ENCODE measurements at places on chromosomes 5 and 9. TPM values are rescaled to one million over a fixed set of nuclear protein-coding genes. Genes with fewer than 3 reads are reported as not detected.

Gene CDC20B
- not detected for total RNA-seq

Gene SLC28A3
- 1.2 TPM for total RNA-seq

Gene LHX3
- not detected for total RNA-seq

- no peak for DNase-seq
- no peaks in the 10 kb centered on the region for H3K4me1 ChIP-seq
- H3K27ac ChIP-seq, result no peak within 1 kb of the TSS
- peaks cover 9% of the 10 kb centered on the region for H3K27me3 ChIP-seq
Measured at GRCh38 chr5:170503990-170504596, at the start of gene KCNIP1. Gene KCNIP1, plus strand, starts transcription at chr5:170504020.

GRCh38 chr5:134355681-134356080, 11.3 kb downstream of the CDKL3 start:
- H3K36me3 ChIP-seq, result no peaks in the 10 kb centered on the region
- DNase-seq, result no peak
- no peak overlapping the region for H3K4me3 ChIP-seq
- H3K4me1 ChIP-seq, result no peaks in the 10 kb centered on the region
- H3K27ac ChIP-seq, result no peak overlapping the region

GRCh38 chr9:91817106-91817492, 132.9 kb downstream of the ROR2 start:
- H3K27me3 ChIP-seq, result no peaks in the 10 kb centered on the region
- no peaks in the 10 kb centered on the region for H3K4me1 ChIP-seq
- H3K4me3 ChIP-seq, result no peak overlapping the region

DNA sequence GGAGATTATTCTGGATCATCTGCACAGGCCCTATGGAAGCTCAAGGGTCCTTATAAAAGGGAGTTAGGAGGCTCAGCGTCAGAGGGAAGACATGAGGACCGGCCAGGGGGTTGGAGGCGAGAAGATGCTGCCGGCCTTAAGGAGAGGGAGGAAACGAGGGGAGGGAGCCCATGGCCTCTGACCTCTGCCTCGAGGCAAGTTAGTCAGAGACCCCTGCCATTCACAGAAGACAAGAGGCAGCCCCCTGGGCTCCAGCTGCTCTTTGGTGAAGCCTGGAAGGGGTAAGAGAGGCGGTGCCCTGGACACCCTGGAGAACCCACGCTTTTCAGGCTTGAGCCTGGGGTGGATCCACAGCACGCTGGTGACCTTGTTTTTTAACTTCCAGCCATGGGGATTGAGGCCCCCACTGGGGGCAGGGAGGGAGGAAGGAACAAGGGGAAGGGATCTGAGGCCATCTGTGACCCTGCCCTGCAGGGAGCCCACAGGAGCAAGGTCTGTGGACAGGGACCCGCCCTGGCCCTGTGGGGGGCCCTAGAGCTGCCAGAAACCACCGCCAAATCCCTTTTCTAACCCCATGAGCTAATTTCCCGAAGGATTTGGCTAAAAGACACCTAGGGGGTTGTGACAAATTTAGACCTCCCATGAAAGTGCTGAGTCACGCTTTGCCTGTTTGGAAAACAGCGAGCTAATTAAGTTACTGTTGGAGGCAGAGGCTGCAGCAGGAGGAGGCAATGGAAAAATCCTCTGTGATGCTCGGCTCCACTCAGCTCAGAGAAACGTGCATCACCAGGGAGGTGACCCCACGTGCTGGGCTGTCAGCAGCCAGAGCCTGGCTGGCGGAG, 49.7 kb downstream of the OLFM1 start:
- no peak overlapping the region for H3K27ac ChIP-seq
- no peak for DNase-seq
- H3K27me3 ChIP-seq, result no peaks in the 10 kb centered on the region
- H3K4me1 ChIP-seq, result no peaks in the 10 kb centered on the region
- H3K4me3 ChIP-seq, result no peak overlapping the region
- no peaks in the 10 kb centered on the region for H3K36me3 ChIP-seq

- H3K27me3 ChIP-seq, result no peaks in the 10 kb centered on the region
- no peak overlapping the region for H3K4me3 ChIP-seq
- peaks cover 49% of the 10 kb centered on the region for H3K36me3 ChIP-seq
- H3K4me1 ChIP-seq, result peaks cover 75% of the 10 kb centered on the region
- no peak overlapping the region for H3K27ac ChIP-seq
- DNase-seq, result no peak
Measured at GRCh38 chr9:127950513-127951289, 13.0 kb upstream of the DPM2 start.

DNA sequence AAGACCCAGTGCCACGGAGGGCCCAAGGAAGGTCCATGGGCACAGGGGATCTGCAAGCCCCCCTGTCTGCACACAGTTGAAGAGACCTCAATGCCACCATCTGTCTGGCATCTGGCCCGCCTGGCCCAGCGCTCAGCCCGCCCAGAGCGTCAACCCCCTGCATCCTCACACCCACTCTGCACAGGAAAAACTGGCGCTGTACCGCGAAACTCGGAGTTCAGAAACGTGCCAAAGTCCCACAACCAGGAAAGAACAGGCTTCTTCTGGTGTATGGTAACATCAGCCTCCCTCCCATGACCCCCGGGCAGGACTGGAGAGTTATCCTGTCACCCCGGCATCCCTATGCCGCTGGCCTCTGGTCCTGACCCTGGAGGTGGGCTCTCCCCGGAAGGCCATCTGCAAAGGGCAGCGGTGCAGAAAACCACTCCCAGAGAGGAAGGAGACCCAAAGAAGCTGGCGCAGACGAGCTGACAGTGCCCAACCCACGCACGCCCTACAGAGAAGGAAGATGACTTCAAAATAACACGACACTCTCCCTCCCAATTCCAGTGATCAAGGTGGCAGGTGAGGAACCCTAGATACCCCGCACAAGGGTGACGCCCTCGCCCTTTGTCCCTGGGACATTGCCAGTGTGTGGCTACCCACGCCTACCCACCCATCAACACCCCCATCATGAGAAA, 18.9 kb downstream of the VAV2 start:
- no peak overlapping the region for H3K27ac ChIP-seq
- no peak overlapping the region for H3K4me3 ChIP-seq
- no peak for DNase-seq
- no peaks in the 10 kb centered on the region for H3K4me1 ChIP-seq

DNA sequence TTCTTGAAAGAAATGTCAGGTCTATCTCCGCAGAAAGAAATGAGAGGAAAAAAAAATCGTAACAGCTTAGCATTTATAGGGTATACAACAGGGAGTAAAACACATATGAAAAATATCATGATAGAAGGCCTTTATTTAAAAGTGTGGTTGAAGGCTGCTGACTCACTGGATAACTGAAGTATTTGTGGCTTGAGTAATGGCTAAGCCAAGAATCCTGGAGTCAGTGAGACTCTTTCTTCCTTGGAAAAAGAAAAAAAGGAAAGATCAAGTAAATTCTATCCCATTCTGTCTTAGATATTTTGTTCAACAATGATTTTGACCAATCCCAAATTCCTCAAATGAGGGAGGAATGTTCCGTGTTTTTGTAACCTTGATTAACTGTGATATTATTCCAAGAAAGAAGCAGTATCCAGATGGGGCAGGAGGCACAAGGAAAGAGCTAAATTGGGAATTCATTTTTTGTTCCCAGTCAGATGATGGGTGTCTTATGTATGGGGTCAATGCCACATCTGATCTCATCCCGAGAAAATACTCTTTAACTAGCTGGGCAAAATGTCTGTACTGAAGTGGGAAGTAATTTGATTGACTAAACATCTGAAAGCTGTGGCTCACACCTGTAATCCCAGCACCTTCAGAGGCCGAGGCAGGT, 64.3 kb upstream of the MYO10 start:
- no peak for DNase-seq
- no peaks in the 10 kb centered on the region for H3K36me3 ChIP-seq
- no peak overlapping the region for H3K27ac ChIP-seq
- no peaks in the 10 kb centered on the region for H3K27me3 ChIP-seq
- H3K4me3 ChIP-seq, result no peak overlapping the region

DNA sequence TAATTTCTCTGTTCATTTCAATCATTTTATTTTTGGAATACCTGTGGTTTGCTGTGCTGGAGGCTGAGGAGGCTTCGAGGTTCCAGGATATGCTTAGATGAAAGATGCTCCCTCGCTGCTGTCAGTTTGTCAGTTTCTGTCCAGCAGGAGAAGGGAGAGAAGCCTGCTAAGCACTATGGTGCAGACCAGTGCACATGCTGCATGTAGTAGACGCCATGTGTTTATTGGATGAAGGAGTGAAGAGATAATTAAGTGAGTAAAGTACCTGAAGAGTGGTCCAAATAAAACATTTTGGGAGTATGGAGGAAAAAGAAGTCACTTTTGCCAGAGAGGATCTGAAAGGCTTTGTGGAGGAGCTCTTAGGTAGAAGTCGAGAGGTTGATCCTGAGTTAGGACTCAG, 2.1 kb downstream of the PDZD2 start:
- no peak overlapping the region for H3K27ac ChIP-seq
- peaks cover 7% of the 10 kb centered on the region for H3K4me1 ChIP-seq
- H3K27me3 ChIP-seq, result peaks cover 5% of the 10 kb centered on the region
- no peaks in the 10 kb centered on the region for H3K36me3 ChIP-seq
